Camera-type eye (tissue), 1 donor: ENCODE measurements at places on chromosomes 5 and 9. TPM values are rescaled to one million over a fixed set of nuclear protein-coding genes. Genes with fewer than 3 reads are reported as not detected.

SURF2 gene
- 9.7 TPM for total RNA-seq

ANKRD33B gene
- total RNA-seq: 138 TPM

FAM221B gene
- total RNA-seq: not detected

DNAH5 gene
- total RNA-seq: 0.49 TPM

ENTPD8 gene
- total RNA-seq: 0.60 TPM

GPR151 gene
- not detected for total RNA-seq

ETF1 gene
- 52.7 TPM for total RNA-seq

ARL14EPL gene
- total RNA-seq: not detected

WDR38 gene
- not detected for total RNA-seq

SLC46A2 gene
- total RNA-seq: not detected

F2RL1 gene
- 4.2 TPM for total RNA-seq

CERCAM gene
- 50.6 TPM for total RNA-seq

RAD1 gene
- 33.5 TPM for total RNA-seq

PLAC8L1 gene
- not detected for total RNA-seq

SMC2 gene
- total RNA-seq: 24.8 TPM

ZNF483 gene
- 52.1 TPM for total RNA-seq

BOD1 gene
- 78.7 TPM for total RNA-seq

PCDHGA7 gene
- 11.2 TPM for total RNA-seq

SARDH gene
- total RNA-seq: 18.9 TPM

ECM2 gene
- 29.1 TPM for total RNA-seq

GABRA6 gene
- not detected for total RNA-seq

ENG gene
- 21.5 TPM for total RNA-seq

TLE1 gene
- 54.0 TPM for total RNA-seq

ROR2 gene
- 24.1 TPM for total RNA-seq
